Hematopoietic multipotent progenitor cell treated with erythropoietin and hydrocortisone succinate and interleukin-3 and kit ligand, for 8 days (in vitro differentiated cells): ENCODE measurements at places on chromosomes 2 and 18.

- DNase-seq, result no peak
Observed at GRCh38 chr2:17911491-17912260, 33.2 kb downstream of the KCNS3 start.

DNA sequence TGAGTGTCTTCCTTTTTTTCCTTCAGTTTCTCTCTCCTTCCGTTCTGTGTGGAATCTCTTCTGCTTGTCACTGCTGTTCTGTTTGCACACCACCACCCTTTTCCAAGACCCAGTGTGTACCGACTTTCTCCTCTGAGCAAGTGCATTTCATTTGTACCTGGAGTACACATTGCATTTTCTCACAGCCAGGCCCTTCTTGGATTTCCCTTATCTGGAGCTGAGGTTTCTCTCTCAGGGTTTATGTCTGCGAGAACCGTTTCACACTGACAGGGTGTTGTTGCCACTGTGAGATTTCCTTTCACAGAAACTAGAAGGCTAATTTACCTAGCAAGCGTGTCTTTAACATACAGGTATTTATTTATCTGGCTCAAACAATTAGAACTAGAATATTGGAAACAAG is 26.2 kb downstream of the NCOA1 start:
- peak; percentile 40 for DNase-seq

DNA sequence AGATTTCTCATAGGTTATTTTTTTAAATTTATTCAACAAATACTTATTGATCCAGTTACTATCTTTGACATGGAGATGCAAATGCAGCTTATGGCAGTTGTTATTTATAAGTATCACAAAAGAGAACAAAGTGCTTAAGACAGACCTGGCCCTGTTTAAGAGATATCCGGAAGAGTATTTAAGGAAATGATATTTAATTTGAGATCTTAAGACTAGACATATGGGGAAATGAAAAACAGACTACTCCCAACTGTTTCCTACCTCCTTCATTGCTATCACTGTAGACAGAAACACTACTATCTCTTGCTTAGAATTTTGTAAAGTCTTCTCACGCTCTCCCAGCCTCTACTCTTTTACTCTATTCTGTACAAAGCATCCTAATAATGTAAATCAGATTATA is 36.0 kb downstream of the RPRD1A start:
- no peak for DNase-seq

GRCh38 chr2:197145471-197146056 is 165.0 kb downstream of the ANKRD44 start:
- peak; percentile 41 for DNase-seq

- DNase-seq, result no peak
Observed at GRCh38 chr2:103656558-103656957, 894.7 kb downstream of the TMEM182 start.

DNA sequence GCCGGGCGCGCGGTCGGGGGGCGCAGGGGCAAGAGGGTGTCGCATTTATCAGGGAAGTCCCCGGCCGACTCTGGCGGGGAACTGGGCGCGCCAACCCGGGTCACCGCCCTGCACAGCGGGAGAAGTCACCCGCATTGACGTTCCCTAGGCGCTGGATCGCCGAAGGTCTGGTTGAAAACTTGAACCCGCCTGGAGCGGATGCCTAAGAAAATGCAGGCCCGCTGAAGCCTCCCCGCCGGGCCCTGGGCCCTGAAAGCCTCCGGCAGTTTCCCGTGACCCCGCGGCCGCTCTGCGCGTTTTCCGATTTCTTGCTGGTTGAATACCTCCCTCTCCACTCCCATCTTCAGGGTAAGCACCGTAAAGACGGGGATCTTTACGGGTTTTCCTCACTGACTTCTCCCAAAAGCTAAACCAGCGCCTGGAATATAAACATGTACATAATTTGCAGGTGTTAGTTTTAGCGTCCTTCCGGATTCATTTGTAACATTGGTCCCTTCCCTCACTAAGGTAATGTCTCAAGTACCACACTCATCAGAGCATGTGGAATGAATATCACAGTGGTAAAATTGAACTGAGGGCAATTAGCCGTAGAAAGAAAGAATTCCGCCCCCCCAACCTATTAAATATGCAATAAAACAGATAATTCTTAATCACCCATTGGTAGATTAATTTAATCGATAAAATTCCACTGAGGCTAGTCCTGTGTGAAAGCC is 675 bp upstream of the SPIRE1 start:
- DNase-seq, result peak; percentile 22
